ENCODE measurements at places on chromosomes 5 and 9.

DNA sequence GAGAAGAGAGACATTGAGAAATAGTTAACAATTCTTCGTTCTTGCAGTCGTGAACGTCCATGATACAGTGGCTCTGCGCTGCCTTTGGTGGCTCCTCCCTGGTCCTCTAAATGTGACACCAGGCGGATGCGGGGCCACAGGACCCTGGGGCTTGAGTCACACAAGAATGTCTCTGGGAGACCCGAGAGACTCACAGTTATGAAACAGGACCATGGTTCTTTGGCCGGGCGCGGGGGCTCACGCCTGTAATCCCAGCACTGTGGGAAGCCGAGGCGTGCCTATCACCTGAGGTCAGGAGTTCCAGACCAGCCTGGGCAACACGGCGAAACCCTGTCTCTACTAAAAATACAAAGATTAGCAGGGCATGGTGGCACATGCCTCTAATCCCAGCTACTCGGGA lies 767 bp upstream of the ZDHHC11 start:
- DNase-seq, result no peak

GRCh38 chr9:16191691-16192402 lies 639.0 kb downstream of the CCDC171 start:
- no peak for DNase-seq

DNA sequence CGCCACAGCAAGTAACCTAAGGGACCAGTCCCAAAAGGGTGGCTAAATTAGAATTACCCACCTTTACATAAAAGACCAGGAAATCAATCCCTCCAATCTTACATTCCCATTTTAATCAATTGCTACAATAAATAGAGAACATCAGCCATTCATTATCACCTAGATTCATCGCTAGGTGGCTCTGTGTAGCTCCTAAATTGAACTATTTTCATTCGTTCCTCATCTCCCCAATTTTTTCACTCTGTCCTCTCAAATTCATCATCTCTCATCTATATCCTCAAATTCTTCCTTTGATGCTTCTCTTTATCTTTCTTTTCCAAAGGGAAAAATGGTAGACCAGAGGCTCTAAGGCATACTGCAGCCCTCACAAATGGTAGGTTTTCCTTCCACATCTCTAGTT lies 108.2 kb upstream of the TNC start:
- no peak for DNase-seq

GRCh38 chr5:17918373-17919104 lies 284.3 kb downstream of the TAF11L14 start:
- no peak for DNase-seq

GRCh38 chr9:94937214-94937903 lies 210.9 kb downstream of the AOPEP start:
- no peak for DNase-seq

DNA sequence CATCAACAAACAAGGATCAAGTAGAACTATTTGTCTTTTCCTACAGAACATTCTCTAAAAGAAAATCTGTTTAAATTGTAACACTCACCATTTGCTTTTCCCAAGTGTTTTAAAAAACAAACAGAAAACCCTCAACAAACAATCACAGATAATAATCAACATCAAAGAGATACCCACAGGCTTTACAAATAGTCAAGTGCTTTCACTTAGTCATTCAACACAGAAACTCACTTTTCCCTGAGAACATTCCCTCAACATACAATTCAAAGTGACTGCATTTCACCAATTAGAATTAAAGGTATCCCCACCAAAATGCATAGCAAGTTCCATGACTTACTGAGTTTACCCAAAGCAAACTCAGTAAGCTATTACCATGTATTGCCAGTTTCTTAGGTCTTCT lies 144.9 kb downstream of the NR2F1-AS1 start:
- DNase-seq, result no peak

- DNase-seq, result no peak
Measured at GRCh38 chr9:133862585-133863256, 124.6 kb upstream of the SARDH start.

GRCh38 chr5:143887903-143888665 lies 76.1 kb downstream of the HMHB1 start:
- DNase-seq, result no peak

DNA sequence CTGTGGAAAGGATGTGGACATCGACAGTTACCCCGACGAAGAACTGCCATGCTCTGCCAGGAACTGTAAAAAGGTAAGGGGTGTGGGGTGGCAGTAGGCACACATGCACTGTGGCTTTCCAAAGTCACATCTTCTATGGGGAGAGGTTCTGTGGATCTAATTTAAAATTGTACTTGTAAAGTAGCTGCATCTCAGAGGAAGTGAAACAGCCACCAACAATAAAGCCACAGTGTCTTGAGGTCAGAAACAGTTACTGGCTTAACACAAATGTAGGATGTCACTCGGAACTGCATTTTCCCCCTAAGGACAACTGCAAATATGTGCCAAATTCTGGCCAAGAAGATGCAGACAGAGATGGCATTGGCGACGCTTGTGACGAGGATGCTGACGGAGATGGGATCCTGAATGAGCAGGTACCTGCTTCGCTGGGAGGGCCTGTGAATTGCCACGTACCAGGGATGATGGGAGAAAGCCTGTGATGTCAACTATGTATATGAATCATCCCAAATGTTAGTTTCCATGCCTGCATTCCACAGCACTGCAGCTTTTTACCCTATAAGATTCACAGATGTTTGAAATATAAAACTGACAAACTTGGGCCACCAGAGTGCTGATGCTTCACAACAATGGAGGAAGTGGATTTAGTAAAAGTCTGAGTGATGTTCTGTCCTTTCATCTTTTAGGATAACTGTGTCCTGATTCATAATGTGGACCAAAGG lies 35.3 kb downstream of the THBS4 start:
- no peak for DNase-seq

DNA sequence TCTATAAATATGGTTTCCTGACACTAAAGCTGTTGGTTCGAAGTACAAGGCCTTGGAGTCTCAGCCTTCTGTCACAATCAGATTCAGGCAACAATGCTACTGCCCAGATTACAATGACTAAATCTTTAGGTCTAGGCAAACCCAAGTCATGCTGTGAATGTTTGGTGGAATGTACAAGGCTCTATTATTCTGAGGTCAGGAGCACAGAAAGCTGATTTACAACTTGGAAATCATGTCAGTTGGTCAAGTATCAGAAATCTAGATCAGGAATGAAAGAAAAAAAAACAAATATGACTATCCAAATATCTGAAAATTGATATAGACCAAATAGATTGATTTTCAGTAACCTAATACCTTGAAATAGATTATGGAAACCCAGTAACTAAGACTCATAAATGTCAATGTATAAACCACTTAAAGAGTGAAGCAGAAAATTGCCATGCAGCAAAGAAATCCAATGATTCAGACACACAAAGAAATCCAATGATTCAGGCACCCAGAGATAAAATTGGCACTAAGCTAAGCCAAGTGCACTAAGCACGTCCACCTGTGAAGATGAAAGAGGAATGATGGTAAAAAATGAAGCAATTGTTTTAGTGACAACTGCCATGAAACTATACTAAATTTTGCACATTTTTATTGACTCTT lies 588.0 kb upstream of the TUSC1 start:
- DNase-seq, result no peak

- DNase-seq, result no peak
Measured at GRCh38 chr5:163585206-163585605, 79.8 kb downstream of the MAT2B start.

- no peak for DNase-seq
Measured at GRCh38 chr5:132065951-132066701, 5.7 kb downstream of the IL3 start.

DNA sequence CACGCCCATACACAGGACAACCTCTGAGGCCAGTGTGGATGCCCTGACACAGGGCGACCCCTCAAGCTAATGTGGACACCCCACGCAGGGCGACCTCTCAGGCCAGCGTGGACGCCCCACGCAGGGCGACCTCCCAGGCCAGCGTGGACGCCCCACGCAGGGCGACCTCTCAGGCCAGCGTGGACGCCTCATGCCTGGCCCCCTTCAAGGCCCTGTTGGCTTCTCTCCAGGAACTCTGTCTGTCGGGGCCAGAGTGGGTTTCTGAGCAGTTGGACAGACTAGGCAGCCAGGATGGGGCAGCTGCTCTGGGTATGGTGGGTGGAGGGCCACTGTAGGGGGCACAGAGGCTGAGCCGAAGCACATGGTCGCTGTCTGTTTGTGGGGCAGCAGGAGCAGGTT lies 47.4 kb downstream of the LMX1B start:
- no peak for DNase-seq

DNA sequence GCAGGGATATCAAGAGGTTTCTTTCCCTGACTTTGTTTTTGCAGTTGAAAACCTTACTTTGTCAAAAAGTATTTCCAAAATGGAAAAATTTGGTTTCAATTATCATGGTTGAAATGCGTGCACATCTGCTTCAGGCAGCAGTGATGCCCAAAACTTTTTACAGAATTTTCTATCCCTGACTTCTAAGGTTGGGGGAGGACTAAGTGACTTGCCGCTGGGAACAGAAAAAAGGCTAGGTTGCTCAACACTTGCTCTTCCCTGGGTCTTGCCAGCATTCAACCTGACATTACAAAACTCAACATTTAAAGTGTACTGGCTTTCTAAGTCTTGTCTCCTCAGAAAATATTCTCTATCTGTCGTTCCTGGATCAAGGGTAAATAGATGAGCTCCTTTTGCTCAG lies 4.7 kb downstream of the KLHL3 start:
- DNase-seq, result no peak

GRCh38 chr9:104972242-104972866 lies 44.4 kb upstream of the ABCA1 start:
- no peak for DNase-seq

- no peak for DNase-seq
Measured at GRCh38 chr9:78011049-78011448, 20.6 kb downstream of the GNAQ start.

DNA sequence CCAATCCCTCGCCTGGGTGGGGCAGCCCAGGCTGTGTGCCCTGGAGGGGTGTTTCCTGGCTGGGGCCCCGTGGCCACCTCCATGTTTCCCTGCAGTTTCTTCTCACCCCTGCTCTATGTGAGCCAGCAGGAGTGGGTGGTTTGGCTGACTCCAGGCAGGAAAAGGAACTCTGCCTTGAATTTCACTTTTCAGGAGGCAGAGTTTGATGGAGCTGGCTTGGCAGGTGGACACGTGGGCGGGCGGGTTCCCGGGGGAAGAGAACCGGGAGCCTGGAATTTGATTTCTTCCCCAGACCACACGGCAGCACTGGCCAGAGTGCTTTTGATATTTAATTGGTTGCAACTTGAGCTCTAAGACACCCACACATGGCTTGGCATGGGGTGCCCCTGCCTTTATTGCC lies 119.8 kb upstream of the PANK3 start:
- DNase-seq, result no peak

DNA sequence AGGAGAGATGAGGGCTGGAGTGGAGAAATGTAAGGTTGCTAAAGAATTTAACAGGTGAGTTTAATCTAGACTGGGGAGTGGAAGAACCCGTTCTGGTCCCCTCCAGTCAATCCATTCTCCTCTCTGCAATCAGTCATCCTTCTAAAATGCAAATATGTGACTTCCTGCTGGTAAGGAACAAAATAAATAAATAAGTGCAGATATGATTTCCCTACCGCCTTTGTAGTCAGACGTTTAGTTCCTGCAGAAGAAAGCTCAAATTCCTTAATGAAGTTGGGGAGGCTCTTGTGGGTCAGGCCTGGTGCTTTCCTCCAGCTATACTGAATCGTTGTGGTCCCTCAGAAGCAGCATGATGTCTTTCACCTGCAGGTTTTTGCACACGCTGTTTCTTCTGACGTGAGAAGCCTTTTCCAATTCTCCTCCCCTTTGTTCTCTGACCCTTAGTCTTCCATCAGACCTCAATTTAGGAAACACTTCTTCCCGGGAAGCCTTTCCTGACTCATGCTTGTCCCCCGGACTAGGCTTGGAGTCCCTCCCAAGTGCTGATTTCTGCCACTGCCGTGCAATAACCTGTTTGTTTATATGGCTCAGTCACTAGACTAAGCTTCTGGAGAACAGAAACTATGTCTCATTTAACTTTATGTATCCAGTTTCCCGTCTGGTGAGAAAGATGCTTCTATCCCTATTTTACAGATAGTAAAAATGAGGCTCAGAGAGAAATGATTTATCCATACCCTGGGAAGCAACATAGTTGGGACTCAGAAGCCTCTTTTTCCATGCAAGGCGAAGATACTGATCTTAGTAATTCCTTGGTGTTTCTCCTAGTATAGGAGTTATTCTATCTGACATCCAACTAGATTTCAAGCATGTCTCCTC lies 1.3 kb downstream of the ATP6V1G1 start:
- DNase-seq, result peak; percentile 33

GRCh38 chr9:109517901-109518377 lies 19.8 kb upstream of the PTPN3 start:
- DNase-seq, result no peak

GRCh38 chr5:82312373-82312856 lies 34.3 kb upstream of the RPS23 start:
- DNase-seq, result peak; percentile 55

DNA sequence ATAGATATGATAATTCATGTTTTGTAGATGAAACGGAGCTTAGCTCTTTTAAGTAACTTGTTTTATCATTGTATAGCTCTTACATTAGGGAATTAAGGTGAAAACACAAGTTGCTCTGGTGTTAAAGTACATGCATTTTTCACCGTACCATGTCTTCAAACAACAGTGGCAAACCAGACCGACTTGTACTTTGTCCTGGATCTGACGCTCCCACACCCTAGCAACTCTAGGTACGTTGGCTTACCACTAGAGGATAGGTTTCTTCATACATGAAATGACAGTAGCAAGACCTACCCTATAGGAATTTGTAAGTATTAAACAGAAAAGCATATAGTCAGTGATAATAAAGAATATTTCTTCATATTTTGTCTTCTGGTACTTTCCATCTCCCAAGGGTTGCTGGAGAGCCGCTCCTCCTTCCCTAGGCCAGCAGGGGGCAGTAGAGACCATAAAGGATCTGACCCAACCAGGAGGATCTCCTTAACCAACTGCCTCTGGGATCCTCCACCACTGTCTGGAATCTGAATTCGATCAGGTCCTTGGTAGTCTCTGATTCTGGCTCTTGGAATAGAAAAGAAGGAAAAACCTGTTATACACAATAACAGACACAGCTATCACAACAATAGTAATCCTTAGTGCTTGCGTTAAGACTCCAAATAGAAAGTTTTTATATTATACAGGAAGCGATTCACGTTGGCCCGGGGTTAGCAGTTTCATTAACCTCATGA lies 136.7 kb downstream of the CAVIN4 start:
- peak; percentile 22 for DNase-seq

DNA sequence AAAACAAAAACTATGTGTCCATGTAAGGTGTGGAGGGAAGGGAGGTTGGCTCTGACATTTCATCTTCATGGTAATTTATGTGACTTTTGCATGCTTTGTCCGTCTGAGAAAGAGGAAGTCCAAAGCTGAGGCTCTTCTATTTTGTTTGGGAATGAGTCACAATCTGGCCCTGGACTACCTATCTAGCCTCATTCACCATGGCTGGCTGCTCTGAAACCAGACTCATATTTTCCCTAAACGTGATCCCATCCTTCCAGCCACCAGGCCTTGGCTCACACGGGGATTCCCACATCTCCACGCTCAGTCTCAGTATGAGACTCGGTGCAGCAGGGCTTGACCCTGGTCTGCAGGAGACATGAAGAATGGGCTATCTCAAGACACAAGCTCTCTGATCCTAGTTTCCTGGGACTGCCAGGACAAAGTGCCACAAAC lies 672.8 kb downstream of the ACTL7B start:
- peak; percentile 4 for DNase-seq

GRCh38 chr5:170513856-170514525 lies 10.2 kb downstream of the KCNIP1 start:
- no peak for DNase-seq
